GM23338 (cell line): ENCODE measurements at places on chromosomes 6 and 20. TPM values are rescaled to one million over a fixed set of nuclear protein-coding genes. Genes with fewer than 3 reads are reported as not detected.

Gene HCK
- total RNA-seq: 0.97 and 1.2 TPM in 2 replicates

GRCh38 chr6:113627480-113627879 is 229.7 kb upstream of the MARCKS start:
- no peak overlapping the region for H3K4me3 ChIP-seq
- peaks cover 6% of the 10 kb centered on the region; the same call in 1 of the 2 replicates for H3K4me1 ChIP-seq
- no peak for DNase-seq
- H3K27ac ChIP-seq: no peak overlapping the region
- H3K36me3 ChIP-seq: no peaks in the 10 kb centered on the region

Gene RPS6KA2
- 25.3 and 25.6 TPM in 2 replicates for total RNA-seq

DNA sequence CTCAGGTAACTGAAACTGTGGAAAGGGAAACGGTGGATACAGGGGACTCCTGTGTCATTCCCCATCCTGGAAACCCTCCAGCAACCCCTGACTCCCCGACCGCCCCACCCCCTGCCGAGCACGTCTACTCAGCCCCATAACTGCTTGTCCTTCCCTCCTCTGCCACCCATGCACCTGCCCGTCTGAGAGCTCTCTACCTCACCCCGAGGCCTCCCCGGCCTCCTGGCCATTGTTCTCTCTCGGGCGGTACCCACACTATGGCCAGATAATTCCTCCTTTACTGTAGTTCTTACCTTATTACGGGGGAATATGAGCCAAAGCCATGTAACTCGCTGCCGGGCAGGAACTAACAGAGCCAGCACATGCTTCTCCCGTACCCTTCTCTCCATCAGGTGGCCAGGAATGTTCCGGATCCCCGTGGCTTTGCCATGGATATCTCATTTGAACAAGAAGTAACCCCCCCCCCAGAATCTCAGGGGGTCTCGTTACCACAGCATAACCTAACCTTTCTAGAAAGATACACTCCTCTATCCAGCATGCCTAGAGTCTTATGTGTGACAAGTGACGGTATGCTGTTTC is 4.8 kb upstream of the IRF4 start:
- no peak overlapping the region for H3K27ac ChIP-seq
- no peaks in the 10 kb centered on the region for H3K36me3 ChIP-seq
- no peak for DNase-seq
- no peak overlapping the region for H3K4me3 ChIP-seq
- H3K27me3 ChIP-seq: peaks cover 33% of the 10 kb centered on the region
- H3K4me1 ChIP-seq: peaks cover 5% of the 10 kb centered on the region

Gene RMND1
- 27.7 and 34.4 TPM in 2 replicates for total RNA-seq

GRCh38 chr6:32075781-32076180 is 33.4 kb downstream of the TNXB start:
- no peaks in the 10 kb centered on the region for H3K36me3 ChIP-seq
- no peaks in the 10 kb centered on the region; the same call in 1 of the 2 replicates for H3K4me1 ChIP-seq
- no peak overlapping the region for H3K4me3 ChIP-seq
- no peaks in the 10 kb centered on the region for H3K27me3 ChIP-seq
- no peak overlapping the region for H3K27ac ChIP-seq

DNA sequence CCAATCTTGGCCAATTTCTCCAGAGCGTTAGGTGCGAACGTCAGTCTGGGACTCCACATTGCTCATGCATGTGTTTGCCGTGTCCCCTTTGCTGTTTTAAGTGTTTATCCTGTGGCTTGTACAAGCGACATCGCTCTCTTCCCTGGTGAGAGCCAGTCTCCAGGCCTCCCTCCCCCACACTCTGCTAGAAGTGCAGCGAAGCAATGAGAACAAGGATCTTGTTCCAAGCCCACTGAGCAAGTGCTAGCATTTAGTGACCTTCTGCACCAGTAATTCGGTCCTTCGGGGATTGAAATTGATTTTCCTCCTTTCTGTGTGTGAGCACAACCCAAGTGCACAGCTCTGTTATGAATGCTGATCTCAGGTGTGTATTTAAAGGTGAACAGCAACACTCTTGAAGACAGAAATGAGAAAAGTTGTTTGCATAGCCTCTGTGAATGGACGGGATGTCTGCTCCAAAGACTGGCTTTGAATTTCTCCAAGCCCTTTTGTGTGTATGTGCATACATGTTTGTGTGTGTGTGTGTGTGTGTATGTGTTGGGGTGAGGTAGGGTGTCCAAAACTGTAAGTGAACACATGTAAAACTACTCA is 29.0 kb downstream of the CD83 start:
- no peak overlapping the region for H3K27ac ChIP-seq
- no peaks in the 10 kb centered on the region for H3K27me3 ChIP-seq
- peaks cover 9% of the 10 kb centered on the region for H3K4me1 ChIP-seq
- H3K36me3 ChIP-seq: no peaks in the 10 kb centered on the region

Gene TNXB
- 3.4 and 6.0 TPM in 2 replicates for total RNA-seq

- no peak for DNase-seq
- H3K27me3 ChIP-seq: no peaks in the 10 kb centered on the region
- H3K36me3 ChIP-seq: no peaks in the 10 kb centered on the region
- no peak overlapping the region for H3K27ac ChIP-seq
- H3K4me1 ChIP-seq: no peaks in the 10 kb centered on the region
These were observed 89.7 kb downstream of the FOXF2 start for GRCh38 chr6:1479095-1479494.

DNA sequence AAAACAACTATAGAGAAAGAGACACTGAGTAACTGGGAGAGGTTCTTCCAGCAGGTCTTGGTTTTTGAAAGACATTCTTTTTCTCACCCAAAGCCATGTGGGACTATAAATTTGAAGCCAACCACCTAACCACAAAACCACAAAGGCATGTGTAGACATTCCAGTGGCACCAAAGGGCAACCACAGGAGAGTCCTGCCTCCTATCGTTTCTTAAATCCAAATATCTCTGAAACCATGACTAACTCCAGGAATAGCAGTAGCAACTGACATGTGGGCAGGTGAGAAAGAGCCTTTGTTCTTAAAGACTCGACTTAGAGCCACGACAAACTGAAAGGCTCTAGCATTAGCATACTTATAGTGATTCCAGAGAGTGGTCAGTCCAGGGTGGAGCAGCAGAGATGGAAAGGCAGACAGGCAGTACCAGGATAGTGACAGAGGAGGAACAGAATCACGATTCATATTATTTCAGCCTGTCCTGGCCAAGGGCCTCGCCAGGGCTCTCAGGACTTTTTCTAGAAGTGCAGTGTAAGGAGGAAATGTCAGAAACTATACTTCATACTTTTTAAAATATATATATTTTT is 9.4 kb upstream of the COL9A1 start:
- no peaks in the 10 kb centered on the region for H3K4me1 ChIP-seq
- H3K4me3 ChIP-seq: no peak overlapping the region
- peak; percentile 35 for DNase-seq
- H3K27me3 ChIP-seq: no peaks in the 10 kb centered on the region
- H3K36me3 ChIP-seq: no peaks in the 10 kb centered on the region
- H3K27ac ChIP-seq: no peak overlapping the region

- H3K36me3 ChIP-seq: no peaks in the 10 kb centered on the region
- peaks cover 58% of the 10 kb centered on the region for H3K4me1 ChIP-seq
- H3K27me3 ChIP-seq: no peaks in the 10 kb centered on the region
- H3K27ac ChIP-seq: peak overlapping the region; percentile 2; the same call in 1 of the 2 replicates
- peak overlapping the region; percentile 73 for H3K4me3 ChIP-seq
These were observed 3.0 kb downstream of the ARID1B start for GRCh38 chr6:156780102-156780641.

- DNase-seq: no peak
- H3K27me3 ChIP-seq: no peaks in the 10 kb centered on the region
- no peak overlapping the region for H3K27ac ChIP-seq
- H3K36me3 ChIP-seq: no peaks in the 10 kb centered on the region
- H3K4me1 ChIP-seq: no peaks in the 10 kb centered on the region
These were observed 151.5 kb upstream of the CENPW start for GRCh38 chr6:126188279-126188909.

Gene OR2J3
- total RNA-seq: 0.35 TPM in 1 of 2 replicates, not detected in the other

GRCh38 chr20:33865761-33866370 is 54.7 kb downstream of the CHMP4B start:
- H3K36me3 ChIP-seq: no peaks in the 10 kb centered on the region
- DNase-seq: no peak
- no peak overlapping the region for H3K4me3 ChIP-seq
- no peaks in the 10 kb centered on the region for H3K27me3 ChIP-seq

- peak overlapping the region; percentile 74; the same call in 1 of the 2 replicates for H3K27ac ChIP-seq
- H3K4me3 ChIP-seq: no peak overlapping the region
- no peaks in the 10 kb centered on the region for H3K27me3 ChIP-seq
- peaks cover 7% of the 10 kb centered on the region; the same call in 1 of the 2 replicates for H3K4me1 ChIP-seq
These were observed 54.2 kb downstream of the TBC1D7 start for GRCh38 chr6:13273931-13274706.

Gene PSMA7
- 357 and 427 TPM in 2 replicates for total RNA-seq

- H3K36me3 ChIP-seq: no peaks in the 10 kb centered on the region
- no peak overlapping the region for H3K27ac ChIP-seq
- H3K4me3 ChIP-seq: no peak overlapping the region
- no peaks in the 10 kb centered on the region for H3K27me3 ChIP-seq
These were observed 165.7 kb upstream of the RNF217 start for GRCh38 chr6:124796464-124796970.

Gene SYNGAP1
- total RNA-seq: 36.9 and 45.0 TPM in 2 replicates

Gene ZKSCAN4
- total RNA-seq: 5.7 and 5.9 TPM in 2 replicates

GRCh38 chr6:3501826-3502500 is 45.1 kb upstream of the SLC22A23 start:
- no peak for DNase-seq
- no peak overlapping the region for H3K4me3 ChIP-seq
- no peaks in the 10 kb centered on the region for H3K27me3 ChIP-seq
- H3K27ac ChIP-seq: no peak overlapping the region

Gene FAM184A
- 8.3 and 18.6 TPM in 2 replicates for total RNA-seq

Gene UQCC2
- total RNA-seq: 33.9 and 48.9 TPM in 2 replicates
